ENCODE measurements at places on chromosomes 12 and 14.

- no peak for DNase-seq
These were observed 531.2 kb upstream of the MGAT4C start for GRCh38 chr12:86787419-86787818.

GRCh38 chr12:102436867-102437266 lies 43.5 kb downstream of the IGF1 start:
- no peak for DNase-seq

- DNase-seq = peak; percentile 55
These were observed 50.9 kb upstream of the PPFIA2 start for GRCh38 chr12:81809829-81810595.

DNA sequence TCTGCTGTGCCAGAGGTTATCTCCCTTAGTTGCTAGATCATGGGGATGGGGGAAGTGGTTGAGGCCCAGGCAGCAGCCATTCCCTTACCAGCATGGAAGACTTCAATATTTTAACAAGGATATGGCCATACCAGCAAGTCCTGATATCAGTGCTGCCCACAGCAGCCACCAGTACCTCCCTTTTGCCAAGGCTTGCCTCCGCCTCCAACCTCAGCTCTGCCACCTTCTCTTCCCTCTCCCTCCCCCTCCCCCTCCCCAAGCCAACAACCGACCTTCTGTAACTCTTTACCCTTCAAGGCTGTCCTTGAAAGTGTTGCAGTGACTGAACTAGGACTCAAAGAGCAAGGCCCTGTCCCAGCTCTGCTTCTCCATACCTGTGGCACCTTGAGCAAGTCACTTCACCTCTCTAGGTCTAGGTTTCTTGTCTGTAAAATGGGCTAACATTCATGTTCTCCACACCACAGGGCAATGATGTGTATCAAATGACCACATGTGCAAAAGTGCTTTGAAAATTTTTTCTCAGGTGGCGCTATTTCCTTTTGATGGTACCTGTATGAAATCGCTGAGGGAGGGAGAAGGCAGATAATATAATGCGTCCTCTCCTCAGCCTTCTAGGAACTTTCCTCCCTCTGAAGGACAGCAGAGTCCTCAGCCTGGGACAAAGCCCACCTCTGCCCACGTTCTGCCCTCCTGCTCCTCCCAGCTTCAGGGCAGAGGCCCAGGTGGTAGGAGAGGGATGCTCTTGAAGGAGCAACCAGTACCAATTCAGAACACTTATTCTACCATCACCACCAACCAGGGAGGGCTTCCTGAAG lies 14.7 kb downstream of the PLEKHG6 start:
- no peak for DNase-seq

GRCh38 chr14:49997991-49998390 lies 105.1 kb downstream of the ARF6 start:
- no peak for DNase-seq

- no peak for DNase-seq
These were observed 31.7 kb upstream of the APPL2 start for GRCh38 chr12:105267711-105268110.

- no peak for DNase-seq
These were observed 468.9 kb upstream of the LRFN5 start for GRCh38 chr14:41137741-41138140.

Measured in CD14-positive monocyte (primary cell).